ENCODE measurements at places on chromosomes 7 and 10.

GRCh38 chr7:23462846-23463245, 7.4 kb downstream of the IGF2BP3 start:
- DNase-seq = peak; percentile 34

- DNase-seq = no peak
Observed at GRCh38 chr10:62248465-62248864, 20.2 kb downstream of the RTKN2 start.

GRCh38 chr7:17586711-17587110, 288.3 kb downstream of the AHR start:
- no peak for DNase-seq

DNA sequence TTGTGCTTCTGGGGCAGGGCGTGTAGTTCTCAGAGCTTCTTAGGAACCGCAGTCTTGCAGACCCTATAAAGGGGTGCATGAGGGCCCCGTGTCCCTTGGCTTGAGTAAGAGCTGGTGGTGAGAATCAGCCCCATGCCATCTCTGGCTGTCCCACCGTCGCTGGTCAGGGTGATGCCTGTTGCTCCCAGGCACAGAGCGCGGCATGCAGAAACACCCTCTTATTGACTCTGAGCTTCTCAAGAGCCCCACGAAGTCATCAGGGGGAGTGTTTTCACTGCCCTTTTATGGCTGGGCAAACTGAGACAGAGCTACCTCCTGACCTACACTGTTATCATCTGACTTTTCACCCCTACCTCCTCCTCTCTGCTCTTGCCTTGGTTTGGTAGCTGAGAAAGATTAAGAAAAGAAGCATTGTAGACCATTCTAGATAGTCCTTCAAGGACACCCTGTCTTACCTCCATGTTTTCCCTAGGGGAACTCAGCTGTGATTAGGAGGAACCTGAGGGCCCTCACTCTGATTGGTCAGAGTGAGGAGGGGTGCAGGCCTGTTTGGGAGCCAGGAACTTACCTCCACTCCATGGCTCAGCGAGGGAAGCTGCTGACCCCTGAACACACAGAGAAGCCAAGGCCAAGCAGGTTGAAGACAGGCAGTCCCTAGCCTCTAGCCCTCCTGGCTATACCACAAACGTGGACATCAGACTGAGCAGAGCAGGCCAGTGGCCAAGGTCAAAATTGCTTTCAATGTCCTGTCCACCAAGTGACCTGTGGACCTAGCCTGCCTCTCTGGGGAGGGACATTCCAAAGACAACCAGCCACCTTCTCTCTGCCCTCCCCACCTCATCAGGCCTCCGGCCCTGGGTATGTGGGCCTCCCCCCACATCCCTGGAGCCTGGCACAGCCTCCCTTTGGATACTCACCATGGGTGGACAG, 17.6 kb downstream of the UNC5B start:
- DNase-seq = no peak

DNA sequence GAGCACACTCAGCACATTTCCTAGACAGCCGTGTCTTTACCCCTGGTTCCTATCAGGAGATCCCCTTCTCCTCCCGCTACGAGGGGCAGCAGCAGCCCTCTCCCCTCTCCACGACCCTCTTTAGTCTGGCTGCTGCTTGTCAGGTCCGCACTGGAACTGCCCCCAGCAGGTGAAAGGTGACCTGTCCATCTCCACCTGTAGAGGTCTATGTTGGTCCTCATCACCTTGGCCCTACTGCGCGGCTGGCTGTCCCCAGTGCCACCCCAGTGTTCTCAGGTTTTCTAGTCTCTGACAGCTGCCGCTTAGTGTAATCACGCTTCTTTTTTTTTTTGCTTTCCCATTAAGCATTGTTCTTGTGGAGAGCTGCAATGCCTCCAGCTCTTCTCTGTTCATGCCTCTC, 545.7 kb downstream of the SDK1 start:
- no peak for DNase-seq

DNA sequence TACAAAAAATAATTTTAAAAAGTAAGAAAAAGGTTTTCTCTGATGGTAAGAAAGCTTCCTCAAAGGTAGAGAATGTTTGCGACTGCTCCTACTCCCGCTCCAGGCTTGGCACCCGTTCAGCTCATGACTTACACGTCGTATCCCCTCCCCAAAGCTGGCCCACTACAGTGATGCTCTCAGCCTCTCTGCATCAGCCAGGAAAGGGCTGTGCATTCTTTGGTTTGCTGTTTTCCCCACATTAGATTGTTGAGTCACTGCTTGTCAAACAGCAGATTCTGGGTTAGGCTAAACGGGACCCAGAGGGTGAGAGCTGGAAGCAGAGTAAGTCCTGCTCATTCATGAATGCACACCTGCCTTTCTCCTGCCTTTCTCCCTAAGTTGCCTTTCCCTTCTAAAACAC, 54.7 kb upstream of the NMT2 start:
- DNase-seq = no peak

DNA sequence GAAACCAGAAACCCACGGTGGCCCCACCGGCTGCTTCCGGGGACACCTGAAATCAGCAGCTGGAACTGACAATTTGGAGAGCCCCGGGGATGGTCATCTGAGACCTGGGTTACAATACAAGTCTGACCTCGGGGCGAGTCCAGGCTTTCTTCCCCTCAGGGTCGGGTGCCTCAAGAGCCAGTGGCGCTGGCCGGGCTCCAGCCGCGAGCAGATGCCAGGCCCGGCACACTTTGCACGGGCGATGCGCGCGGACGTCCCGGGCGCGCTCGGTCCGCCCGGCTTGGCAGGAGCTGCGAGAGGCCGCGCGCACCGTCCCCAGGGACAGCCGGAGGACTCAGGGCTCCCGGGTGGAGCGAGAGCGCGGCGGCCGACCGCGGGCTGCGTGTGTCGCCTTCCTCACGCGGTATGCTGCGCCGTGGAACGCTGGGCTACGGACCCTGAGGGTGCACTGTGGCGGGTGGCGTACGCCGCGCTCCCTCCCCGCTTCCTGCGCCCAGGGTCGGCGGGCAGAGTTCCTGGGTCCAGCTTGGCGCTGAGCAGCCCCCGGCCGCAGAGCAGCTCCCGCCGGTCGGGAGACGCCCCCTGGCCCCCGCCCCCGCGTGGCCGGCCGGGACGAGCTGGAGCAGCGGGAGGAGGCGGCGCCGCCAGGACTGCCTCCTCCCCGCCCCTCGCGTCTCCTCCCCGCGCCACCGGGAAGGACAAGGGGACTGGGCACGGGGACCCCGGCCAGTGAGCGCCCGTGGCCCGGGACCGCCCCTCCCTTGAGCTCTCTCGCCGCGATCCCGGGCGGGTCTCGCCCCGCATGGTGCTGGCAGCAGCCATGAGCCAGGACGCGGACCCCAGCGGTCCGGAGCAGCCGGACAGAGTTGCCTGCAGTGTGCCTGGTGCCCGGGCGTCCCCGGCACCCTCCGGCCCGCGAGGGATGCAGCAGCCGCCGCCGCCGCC, at the start of gene RBM20:
TSS of gene RBM20 (plus strand) at position 684 of the 945 bp plus-strand sequence. CDS start at position 803, 119 bp downstream.
- no peak for DNase-seq
